ENCODE measurements at places on chromosomes 1 and 21. TPM values are rescaled to one million over a fixed set of nuclear protein-coding genes. Genes with fewer than 3 reads are reported as not detected.

Gene CIART
- 4.9 TPM for total RNA-seq

Gene ZNF436
- 56.2 TPM for total RNA-seq

Gene C1orf52
- 8.8 TPM for total RNA-seq

Gene MAP10
- 1.4 TPM for total RNA-seq

Data from bronchial smooth muscle cell (primary cell).